Gastroesophageal sphincter (tissue), 4 donors: ENCODE measurements at places on chromosomes 3 and 15.

- ATAC-seq: no peak
Observed at GRCh38 chr3:188335656-188336055, 181.7 kb downstream of the LPP start.

- no peak for ATAC-seq
Observed at GRCh38 chr3:79651536-79652065, 116.2 kb downstream of the ROBO1 start.

- no peak for ATAC-seq
Observed at GRCh38 chr3:124884474-124885101, 2.6 kb downstream of the ITGB5 start.

DNA sequence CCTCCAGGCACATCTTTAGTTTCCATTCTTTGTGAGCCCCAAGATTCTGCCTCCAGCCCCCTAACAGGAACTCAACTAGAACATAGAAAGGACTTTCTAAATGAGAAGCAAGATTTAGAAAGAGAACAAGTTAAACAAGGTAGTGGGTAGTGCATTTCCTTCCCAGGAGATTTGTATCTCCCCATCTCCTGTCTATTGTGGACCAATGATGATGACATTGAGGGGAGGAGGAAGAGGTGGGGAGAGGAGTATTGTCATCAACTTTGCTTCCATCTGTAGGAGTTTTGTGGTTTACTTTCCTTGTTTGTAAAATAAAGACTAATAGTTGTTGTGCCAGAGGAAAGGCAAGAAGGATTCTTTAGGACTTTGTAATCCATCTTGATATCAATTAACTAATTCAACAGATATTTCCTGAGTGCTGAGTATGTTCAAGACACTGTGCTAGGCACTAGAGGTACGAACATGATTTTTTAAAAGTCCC is 235.3 kb upstream of the ROPN1 start:
- ATAC-seq: no peak

DNA sequence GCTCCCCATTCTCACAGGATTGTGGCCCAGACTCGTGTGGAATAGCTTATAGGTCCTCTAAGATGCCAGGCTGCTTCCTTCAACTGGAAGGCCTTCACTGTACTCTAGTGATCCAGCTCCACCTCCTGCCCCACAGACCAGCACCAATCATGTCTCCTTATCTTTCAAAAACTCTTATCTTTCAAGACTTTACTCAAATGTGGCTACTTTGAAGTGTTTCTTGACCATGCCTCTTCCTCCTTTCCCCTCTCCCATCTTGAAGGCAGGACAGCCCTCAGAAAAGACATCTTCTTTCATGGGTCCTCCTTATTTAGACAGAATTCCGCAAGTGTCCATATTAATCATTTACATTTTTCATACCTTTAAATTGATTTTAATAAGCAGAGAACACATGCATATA is 142.3 kb downstream of the CHST2 start:
- no peak for ATAC-seq

DNA sequence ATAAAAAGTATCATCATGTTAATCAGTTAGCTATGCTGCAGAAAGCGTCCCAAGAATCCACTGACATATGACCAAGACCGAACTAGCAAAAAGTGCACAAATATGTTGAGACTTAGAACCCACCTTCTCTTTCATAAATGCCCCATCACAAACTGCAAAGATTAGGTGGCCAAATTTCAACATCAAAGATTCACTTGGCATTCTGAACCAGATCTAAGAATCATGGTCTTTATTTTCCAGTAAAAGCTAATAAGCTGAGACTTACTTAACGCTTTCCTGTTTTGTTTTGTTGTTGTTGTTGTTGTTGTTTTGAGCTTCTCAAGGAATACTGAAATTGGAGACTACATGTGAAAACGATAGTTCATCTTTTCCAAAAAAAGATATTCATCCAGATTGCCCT is 62.4 kb downstream of the ZBTB20 start:
- no peak for ATAC-seq

- ATAC-seq: no peak
Observed at GRCh38 chr15:45521596-45522327, 793 bp downstream of the SLC30A4 start.

- no peak for ATAC-seq
Observed at GRCh38 chr3:134331811-134332199, 42.4 kb downstream of the AMOTL2 start.

GRCh38 chr15:29676961-29677402 is 145.3 kb downstream of the TJP1 start:
- ATAC-seq: no peak

GRCh38 chr3:161689584-161690298 is 193.1 kb downstream of the OTOL1 start:
- ATAC-seq: no peak

- no peak for ATAC-seq
Observed at GRCh38 chr15:70643106-70643782, 120.1 kb downstream of the UACA start.

DNA sequence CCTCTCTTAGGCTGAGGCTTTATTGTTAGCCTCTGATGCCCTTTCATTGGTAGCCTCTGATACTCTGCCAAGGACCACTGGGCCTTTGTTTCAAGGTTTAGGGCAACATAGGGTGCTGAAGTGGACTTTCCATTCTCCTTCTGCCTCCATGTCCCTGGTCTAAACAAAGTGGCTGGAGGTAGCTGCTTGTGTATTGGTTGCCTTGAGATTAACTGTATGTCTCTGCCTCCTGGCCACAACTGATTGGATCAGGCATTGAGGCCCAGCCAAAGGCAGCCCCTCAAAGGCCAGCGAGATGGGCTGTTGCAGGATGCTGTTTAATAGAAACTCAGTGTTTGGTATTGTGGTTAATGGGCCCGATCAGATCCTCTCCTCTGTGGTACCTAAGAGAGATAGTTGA is 77.9 kb upstream of the PRR23C start:
- no peak for ATAC-seq

DNA sequence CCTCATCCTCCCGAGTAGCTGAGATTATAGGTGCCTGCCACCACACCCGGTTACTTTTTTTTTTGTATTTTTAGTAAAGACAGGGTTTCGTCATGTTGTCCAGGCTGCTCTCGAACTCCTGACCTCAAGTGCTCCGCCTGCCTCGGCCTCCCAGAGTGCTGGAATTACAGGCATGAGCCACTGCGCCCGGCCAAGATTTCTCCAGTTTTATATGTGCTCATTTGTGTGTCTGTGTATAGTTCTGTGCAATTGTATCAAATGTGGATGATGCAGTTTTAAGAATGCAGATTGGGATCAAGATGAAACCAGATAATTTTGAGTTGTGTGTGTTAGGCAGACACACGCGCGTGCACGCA is 68.3 kb downstream of the SLCO3A1 start:
- ATAC-seq: peak; percentile 23

- no peak for ATAC-seq
Observed at GRCh38 chr15:78695854-78696253, 54.8 kb upstream of the CHRNB4 start.

DNA sequence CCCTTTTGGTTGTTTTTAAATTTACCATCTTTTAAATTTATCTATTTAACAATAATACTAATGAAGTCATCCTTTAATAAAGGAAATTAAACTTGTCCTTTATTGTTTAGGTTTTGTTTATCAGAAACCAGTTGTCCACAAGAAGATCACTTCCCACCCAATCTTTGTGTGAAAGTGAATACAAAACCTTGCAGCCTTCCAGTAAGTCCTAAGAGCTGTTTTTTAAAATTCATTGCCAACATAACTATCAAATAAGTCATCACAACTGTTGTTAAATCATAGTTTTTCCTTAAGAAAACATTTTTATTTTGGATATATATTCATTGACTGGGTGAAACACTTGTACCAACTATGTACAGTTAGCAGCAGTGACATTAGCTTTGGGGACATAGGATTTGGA is 59.4 kb downstream of the CALML4 start:
- no peak for ATAC-seq

DNA sequence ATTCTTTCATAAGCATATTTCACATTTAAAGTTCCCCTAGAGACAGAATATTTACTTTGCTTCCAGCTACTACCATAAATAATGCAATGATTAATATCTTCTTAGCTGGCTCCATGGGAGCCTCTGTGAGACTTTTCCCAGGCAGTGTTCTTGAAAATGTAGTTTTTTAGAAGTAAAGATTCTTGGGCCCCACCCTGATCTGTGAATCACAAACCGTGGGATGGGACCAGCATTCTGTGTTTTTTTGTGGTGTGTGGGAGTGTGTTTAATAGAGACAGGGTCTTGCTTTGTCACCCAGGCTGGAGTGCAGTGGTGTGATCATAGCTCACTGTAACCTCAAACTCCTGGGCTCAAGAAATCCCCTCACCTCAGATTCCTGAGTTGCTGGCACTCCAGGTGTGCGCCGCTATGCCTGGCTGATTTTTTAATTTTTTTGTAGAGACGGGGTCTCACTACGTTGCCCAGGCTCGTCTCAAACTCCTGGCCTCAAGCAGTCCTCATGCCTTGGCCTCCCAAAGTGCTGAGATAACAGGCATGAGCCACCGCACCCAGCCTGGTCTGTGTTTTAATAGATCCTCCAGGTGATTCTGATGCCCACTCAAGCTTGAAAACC is 83.0 kb downstream of the KLHL25 start:
- no peak for ATAC-seq

- ATAC-seq: no peak
Observed at GRCh38 chr15:78018946-78019644, 58.4 kb downstream of the TBC1D2B start.

DNA sequence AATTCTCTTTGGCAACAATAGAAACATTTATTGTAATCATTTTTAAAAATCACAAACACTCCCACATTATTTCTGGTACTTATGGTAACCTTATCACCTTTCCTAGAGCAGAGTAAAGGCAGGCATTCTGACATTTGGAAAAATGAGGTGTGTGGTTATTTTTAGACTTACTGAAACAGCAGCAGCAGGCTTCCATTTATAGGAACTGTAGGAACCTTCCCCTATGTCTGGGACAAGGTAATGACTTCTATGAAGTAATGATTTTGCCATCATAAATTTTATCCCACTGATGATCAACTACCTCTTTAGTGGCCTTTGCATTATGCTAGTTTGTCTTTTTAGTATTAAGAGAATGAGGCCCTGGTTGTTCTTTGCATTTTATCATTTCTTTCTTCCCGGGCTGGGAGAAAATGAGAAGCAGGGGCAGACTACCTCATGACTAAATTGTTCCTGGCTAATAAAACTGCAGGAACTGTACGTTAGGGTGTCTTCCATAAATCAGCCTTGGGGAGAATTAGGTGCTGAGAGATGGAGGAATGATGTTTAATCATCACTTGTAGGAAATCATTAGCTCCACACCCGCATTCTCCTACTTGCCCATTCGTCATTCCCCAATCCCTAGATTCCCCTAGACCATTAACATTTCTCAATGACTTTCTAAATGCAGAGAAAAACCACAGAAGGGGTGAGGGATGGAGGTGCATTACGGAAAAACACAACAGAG is 680.3 kb downstream of the AGBL1 start:
- ATAC-seq: no peak

GRCh38 chr15:98586066-98586465 is 62.3 kb upstream of the IGF1R start:
- ATAC-seq: no peak

DNA sequence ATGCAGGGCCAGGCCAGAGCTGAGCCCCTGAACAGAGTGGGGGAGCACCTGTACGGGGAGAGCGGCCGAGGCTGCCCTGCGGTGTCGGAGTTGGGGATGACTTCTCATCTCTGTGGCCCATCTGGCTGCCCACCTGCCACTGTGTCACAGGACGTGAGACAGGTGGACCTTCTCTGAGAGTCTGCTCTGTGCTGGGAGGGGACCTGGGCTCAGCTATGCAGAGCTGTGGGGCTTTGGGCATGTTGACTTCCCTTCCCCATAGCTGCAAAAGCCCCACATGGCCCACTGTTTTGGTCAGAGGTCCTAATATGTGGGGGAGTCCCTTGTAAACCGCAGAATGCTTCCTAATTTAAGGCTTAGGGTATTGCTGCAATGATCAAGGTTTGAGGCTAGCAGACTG is 68.0 kb upstream of the TRPM1 start:
- ATAC-seq: no peak

DNA sequence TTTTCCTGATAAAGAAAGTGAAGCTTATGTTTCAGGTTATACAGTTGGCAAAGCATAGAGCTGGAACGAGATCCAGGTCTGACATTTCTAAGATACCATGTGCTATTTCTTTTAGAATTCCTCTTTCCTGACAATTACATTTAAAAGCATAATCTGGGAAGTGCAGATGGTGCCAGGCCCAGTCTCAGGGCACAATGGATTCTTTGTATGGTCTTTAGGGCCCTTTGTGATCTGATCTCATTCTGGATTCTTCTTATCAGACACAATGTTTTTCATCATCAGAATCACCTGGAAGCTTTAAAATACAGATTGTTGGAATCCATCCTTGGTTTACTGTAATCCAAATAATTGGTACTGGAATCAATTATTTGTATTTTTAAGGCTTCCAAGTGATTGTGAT is 18.6 kb upstream of the GLCE start:
- ATAC-seq: no peak

- ATAC-seq: no peak
Observed at GRCh38 chr3:155712008-155712407, 32.9 kb downstream of the PLCH1 start.

DNA sequence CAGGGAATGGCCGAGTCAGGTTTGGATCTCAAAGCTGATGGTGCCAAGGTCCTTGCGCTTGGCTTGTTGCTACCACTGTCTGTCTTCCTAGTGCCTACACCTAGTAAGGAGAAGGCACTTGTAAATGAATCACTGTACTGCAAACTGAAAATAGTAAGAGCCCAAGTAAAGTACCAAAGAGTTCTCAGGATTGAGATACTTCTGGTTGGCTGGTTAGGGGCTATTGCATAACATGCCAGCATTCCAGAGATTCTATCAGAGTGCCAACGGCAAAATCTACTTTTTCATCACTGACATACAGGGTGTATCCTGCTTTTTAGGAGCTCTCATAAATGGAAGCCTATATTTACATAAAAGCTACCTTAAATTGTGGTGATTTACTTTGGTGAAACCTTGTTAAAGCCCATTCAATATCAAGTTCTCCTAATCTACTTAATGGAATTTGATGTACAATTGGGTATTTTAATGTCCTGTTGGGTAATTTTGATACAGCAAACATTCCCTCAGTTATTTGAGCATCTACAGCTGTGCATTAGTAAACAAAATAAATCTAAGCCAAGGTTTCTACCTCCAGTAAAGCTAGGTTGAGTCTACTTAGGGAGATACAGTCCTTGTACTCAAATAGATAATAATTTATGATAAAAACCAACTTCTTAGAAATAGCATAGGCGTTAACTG is 30.7 kb upstream of the CHD2 start:
- peak; percentile 90 for ATAC-seq

- peak; percentile 78 for ATAC-seq
Observed at GRCh38 chr3:52934630-52935530, 37.5 kb upstream of the STIMATE start.

DNA sequence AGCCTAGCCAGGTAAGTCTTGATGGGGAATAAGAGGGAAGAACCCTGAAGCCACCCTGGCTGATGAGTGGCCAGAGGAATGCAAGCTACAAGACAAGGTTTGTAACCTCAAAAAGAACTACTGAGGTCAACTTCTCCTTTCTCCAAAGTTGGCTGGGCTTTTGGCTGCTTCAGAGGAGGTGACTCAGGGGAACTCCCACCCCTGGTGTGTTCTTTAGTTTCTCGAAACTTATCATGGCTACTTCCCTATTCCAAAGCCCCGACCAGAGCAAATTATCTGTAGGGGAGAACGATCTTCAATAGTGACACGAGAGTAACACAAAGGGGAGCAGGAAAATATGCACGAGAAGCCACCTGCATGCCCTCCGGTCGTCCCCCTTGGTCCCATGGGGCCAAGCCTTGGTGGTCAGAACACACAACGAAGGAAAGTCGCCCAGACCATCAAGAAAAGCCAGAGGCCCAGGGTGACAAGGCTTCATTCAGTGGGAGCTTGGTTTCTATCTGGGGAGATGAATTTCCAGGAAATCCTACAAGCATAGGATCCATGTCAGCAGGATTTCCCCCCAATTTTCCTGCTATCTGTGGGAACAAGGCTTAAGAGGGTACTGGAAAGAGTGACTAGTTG is 6.5 kb upstream of the BCL2A1 start:
- ATAC-seq: peak; percentile 50
